ENCODE measurements at places on chromosomes 5 and 9. TPM values are rescaled to one million over a fixed set of nuclear protein-coding genes. Genes with fewer than 3 reads are reported as not detected.

MACIR gene
- 4.1 TPM for total RNA-seq

- DNase-seq = no peak
These were observed 812 bp downstream of the CACFD1 start for GRCh38 chr9:133460405-133461175.

GRCh38 chr5:178348356-178349074 is 115.9 kb upstream of the PHYKPL start:
- no peak for DNase-seq

DNA sequence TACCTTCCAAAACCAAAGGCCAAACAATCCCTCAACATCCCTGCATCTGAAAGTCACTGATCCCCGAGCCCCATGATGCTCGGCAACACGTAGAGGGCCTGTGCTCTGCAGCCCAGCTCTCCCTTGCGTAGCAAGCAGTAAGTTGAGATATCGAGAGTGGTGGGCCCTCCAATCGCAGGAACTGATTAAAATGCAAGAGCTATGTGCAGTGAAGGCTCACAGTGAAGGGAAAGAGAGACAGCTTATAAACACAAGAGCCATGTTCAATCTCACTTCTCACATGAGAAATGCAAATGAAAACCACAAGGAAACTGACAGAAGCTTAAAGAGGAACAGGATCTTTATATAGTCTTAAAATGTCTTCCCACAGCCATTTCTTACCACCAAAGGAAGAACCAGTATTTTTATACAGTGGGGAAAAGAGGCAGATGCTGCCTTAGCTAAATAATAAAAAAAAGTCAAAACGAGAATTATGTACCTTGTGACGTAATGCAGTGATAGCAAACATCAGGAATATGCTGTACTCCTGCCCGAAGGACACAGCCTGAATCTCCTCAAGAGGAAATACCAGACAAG is 24.6 kb downstream of the TTF1 start:
- DNase-seq = peak; percentile 77

- DNase-seq = no peak
These were observed 46.7 kb upstream of the TMC1 start for GRCh38 chr9:72474676-72475075.

- no peak for DNase-seq
These were observed 265.7 kb upstream of the KLF4 start for GRCh38 chr9:107755246-107755645.

PRR16 gene
- 2.5 TPM for total RNA-seq

DNA sequence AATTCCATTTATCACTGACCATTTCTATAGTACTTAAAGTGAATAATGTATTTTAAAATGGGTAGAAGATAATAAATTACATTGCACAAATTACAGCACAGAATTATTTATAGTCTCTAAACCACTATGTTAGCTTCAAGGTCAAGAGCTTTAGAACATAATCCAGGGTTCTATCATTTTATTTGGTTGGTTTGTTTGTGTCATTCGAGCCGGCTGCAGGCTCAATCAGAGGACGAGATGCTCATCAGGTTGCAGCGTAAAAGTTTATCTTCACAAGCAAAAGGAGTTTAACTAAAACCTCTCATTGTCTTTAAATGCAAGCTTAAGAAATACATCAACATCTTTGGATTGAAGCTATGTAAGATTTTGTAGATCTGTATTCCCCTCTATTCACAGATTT is 523.8 kb downstream of the EFNA5 start:
- DNase-seq = no peak

DNA sequence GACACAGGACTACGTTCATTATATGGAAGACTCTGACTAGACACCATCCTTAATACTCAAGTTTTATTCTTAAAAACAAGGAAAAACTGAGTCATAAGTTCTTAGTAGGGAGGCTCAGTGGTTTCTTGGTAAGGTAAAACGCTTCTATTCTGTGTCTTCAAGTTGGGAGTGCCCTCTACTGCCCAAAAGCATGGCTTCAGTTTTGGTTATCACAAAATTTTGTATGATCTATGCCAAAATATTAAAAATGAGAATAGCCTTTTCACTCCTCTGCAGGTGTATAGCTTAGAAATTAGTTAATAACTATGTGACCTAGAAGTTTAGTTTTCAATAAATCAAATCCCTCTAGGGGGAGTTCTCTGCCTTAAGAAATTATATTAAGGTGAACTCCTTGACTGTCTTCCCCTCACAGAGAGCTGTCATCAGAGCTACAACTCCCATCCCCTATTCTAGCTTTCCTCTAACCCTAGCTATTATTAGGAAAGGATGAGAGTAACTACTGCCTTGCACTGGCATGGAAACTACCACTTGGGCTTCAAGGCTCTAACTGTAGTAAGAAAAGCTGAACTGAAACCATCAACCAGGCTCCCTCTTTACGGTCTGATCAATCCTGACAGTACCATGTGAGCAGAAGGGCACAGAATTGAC is 189.7 kb downstream of the GNAQ start:
- no peak for DNase-seq

ZBED3 gene
- total RNA-seq = 9.3 TPM

GRCh38 chr5:33755231-33755630 is 136.6 kb downstream of the ADAMTS12 start:
- no peak for DNase-seq

GRCh38 chr5:543755-544674 is 19.8 kb upstream of the SLC9A3 start:
- peak; percentile 94 for DNase-seq

DNA sequence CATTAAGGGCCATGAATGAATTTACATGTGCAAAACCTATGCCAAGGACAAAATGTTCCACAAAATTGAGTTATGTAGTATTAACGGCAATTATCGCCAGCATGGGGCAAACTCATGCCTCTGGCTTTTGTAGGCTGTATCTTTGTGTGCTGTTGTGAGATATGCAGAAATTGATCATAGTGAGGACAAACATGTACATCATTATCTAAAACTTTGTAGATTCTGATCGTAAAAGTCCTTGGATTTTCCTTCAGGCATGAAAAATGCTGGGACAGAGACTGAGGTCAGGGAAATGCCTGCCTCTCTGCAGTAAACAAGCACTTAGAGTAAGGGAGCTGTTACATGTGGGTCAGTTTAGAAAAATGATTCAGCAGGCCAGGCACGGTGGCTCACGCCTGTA is 5.9 kb upstream of the TXNDC8 start:
- DNase-seq = no peak

DNA sequence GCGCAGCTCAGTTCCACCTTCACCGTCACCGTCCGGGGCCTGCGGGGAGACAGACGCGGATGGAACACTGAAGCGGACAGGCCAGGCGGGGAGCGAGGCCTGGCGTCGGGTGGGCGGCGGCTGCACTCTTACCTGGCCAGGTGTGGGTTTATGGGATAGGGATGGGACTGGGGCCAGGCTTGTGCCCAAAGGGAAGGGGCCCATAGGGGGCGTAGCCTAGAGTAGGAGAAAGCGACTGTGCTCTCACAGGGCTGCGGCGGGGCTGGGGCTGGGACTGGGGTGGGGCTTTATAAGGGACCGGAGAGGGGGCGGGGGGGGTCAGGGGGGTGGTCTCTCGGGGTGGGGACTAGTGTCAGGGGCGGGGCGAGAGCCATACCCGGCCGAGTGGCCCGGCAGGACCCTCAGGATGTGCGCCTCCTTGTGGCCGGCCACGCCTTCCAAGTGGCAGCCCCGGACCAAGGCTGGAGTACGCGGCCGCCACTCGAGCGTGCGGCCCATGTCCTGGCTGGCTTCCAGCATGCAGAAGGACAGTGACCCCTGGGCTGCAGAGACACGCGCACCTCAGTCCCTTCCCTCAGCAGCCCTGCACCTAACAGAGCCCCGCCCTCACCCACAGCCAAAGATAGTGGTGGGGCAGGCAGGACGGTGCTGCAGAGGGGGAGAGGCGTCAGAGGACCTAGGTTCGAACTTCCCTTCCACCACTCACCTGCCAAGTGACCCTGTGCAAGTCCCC is 22.8 kb downstream of the FPGS start:
- DNase-seq = peak; percentile 85

DNA sequence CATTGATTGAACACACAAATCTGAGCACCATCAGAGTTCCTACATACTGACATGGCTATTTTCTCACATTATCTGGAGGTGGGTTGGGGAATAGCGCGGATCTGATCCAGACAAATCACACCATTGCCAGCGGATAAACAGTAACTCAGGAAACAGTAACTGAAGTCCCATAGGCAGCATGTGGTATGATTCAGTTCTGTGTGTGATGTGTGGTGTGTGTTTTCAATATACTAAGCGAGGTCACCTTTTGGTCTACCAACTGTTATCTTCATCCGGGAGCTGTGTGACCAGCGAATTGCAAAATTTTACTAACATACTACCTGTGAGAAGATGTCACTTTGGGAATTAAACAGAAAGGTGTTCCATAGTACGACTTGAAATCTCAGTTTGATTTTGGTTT is 50.1 kb downstream of the PKD2L2 start:
- DNase-seq = no peak

FAM153A gene
- 32.0 TPM for total RNA-seq

RASGEF1C gene
- not detected for total RNA-seq

GRCh38 chr5:38478166-38478565 is 78.3 kb downstream of the LIFR start:
- DNase-seq = no peak

DNA sequence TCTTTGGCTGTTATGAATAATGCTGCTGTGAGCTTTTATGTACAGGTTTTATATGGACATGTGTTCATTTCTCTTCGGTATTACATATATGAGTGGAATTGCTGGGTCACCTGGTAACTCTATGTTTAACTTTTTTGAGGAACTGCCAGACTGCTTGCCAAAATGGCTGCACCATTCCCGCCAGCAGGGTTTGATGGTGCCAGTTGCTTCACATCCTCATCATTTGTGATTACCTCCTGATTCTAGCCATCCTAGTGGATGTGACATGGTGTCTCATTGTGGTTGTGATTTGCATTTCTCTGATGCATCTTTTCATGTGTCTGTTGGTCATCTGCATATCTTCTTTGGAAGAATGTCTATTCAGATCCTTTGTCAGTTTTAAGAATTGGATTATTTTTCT is 10.7 kb downstream of the NANS start:
- peak; percentile 24 for DNase-seq

GRCh38 chr5:152462021-152462721 is 57.1 kb upstream of the NMUR2 start:
- DNase-seq = no peak

DNA sequence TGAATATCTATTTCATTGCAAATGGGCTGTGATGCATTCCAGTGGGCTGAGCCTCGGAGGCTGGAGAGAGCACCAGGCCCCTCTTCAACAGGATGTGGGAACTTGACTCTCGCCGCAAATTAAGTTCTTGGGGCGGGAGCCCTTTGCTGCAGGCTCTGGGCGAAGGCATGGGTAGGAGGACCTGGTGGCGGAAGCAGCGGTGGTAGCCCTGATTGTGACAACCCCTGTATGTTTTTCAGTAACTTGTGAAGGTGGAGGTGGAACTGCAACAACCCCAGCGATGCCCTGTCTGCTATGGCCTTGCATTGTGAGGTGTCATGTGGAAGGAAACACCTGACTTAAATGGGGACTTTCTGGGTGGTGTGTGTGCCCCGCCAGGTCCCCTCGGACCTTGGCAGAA is 9.4 kb downstream of the FYB1 start:
- DNase-seq = peak; percentile 91

DNA sequence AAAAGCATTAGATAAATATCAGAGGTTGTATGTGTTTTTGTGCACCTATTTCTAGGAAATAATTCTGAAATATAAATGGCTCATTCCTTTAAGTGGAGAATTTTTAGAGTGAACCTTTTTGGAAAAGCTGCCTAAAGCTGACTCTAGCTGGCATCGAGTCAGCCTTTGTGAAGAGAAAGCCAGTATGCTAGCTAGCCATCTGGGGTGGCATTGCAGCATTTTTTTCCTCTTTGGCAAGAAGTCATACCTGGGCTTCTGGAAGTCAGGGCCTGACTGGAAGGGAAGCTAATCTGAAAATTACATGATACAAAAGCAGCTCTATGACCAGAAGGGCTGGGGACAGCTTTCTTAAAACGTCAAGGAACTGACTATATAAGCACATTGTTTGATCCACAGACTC is 19.7 kb downstream of the ANP32B start:
- no peak for DNase-seq

SREK1IP1 gene
- total RNA-seq = 18.5 TPM

- DNase-seq = peak; percentile 41
These were observed 111.0 kb upstream of the PTCH1 start for GRCh38 chr9:95627802-95628201.

GPR21 gene
- total RNA-seq = 5.0 TPM

DNA sequence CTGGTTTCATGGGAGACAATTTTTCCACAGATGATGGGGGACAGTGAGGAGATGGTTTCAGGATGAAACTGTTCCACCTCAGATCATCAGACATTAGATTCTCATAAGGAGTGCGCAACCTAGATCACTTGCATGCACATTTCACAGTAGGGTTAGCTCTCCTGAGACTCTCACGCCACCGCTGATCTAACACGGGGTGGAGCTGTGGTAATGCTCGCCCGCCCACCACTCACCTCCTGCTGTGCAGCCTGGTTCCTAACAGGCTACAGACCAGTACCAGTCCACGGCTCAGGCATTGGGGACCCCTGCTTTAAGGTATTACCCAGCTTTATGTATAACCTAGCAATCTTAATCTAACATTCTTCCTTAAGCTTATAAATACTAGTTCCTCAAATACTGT is 35.6 kb downstream of the TTC39B start:
- DNase-seq = no peak

GRCh38 chr9:87081503-87081902 is 134.2 kb upstream of the GAS1 start:
- DNase-seq = no peak

DNA sequence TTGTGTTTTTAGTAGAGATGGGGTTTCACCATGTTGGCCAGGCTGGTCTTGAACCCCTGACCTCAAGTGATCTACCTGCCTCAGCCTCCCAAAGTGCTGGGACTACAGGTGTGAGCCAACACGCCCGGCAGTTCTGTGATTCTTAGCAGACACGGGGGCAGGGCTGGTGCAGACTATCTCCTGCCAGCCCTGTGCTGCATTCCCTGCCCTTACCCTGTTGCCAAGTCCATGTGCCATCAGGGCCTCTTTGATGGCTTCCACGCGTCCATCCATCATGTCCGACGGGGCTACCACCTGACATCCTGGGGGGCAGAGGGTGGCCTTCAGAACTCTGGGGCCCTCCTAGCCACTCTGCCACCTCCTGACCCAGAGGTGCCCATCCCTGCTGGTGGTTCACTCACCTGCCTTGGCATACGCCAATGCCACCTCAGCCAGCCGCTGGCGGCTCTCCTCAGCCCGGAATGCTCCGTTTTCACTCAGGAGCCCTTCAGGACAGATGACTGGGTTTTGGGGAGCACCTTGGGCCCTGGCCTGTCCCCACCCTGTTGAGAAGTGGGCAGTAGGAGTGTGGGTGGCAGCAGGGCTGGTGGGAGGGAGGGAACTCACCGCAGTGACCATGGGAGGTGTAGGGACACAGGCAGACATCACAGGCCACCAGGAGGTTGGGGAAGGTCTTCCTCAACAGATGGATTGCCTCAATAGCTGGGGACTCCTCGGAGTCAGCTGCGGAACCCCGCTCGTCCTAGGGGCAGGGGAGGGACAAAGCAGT is 10.7 kb downstream of the ALAD start:
- DNase-seq = no peak

DNA sequence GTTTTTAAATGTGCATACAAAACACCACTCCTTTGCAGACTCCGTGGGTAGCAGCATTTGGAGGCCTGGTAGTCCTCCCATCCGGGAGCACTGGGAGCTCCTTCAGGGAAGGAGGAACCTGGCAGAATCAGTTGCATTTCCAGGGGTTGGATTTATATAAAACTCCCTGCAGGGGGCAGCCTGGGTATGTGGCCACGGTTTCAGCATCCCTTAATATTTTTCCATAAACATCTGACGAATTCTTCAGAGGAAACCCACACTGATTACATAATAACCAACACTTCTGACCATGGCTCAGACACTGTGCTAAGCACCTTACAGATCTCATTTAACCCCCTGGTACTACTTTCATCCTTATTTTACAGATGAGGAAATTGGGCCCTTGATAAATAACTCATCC is 6.1 kb upstream of the AFAP1L1 start:
- DNase-seq = no peak

All from spleen (tissue), 13 donors.